Head of caudate nucleus (tissue), 42 donors: ENCODE measurements at places on chromosomes 3 and 15.

GRCh38 chr15:57735431-57735830, 28.9 kb downstream of the POLR2M start:
- no peak for DNase-seq

GRCh38 chr3:126452213-126452612, 23.5 kb downstream of the ZXDC start:
- peak; percentile 33 for DNase-seq

DNA sequence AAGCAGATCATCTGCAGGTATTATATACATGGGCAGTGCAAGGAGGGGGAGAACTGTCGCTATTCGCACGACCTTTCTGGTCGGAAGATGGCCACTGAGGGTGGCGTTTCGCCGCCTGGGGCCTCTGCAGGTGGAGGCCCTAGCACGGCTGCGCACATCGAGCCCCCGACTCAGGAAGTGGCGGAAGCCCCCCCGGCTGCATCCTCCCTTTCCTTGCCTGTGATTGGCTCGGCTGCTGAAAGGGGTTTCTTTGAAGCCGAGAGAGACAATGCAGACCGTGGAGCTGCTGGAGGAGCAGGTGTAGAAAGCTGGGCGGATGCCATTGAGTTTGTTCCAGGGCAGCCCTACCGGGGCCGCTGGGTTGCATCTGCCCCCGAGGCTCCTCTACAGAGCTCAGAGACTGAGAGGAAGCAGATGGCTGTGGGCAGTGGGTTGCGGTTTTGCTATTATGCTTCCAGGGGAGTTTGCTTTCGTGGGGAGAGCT, 639 bp downstream of the MKRN3 start:
- DNase-seq, result peak; percentile 54

- no peak for DNase-seq
These were observed 309.8 kb downstream of the GBE1 start for GRCh38 chr3:81451611-81452010.

GRCh38 chr15:101393172-101393571, 96.3 kb downstream of the PCSK6 start:
- no peak for DNase-seq

- no peak for DNase-seq
These were observed 298.3 kb downstream of the SHQ1 start for GRCh38 chr3:72549761-72550581.

DNA sequence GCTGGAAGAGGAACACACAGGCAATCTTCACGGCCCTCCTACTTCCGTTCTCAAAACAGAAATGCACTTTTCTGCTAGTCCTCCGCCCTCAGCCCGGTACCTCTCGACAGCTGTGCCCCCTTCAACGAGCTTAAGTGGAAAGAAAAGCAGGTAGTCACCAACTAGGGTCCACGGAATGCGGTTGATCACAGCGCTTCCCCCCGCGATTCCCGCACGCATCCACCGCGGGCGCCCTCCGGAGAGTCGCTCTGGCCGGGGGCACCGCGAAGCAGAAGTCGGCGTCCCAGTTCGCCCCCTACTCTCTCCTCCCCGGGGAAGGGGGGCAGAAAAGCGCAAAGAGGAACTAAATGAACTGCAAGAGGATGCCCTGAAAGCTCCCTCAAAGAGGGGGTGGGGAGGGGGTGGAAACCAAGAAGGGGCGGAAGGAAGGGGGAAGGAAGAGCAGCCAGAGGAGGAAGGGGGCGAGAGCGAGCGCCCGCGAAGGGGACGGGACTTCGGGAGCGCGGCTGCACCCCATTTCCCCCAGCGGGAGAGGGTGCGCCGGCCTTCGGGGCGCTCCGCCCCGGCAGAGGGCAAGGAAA, 738 bp downstream of the ACAP2 start:
- DNase-seq, result peak; percentile 30

- DNase-seq, result peak; percentile 51
These were observed 111.7 kb downstream of the NUP210 start for GRCh38 chr3:13308380-13308801.

GRCh38 chr3:139721370-139721769, 43.6 kb upstream of the NMNAT3 start:
- no peak for DNase-seq

GRCh38 chr3:138824114-138824506, 10.6 kb downstream of the PIK3CB start:
- DNase-seq, result no peak

GRCh38 chr15:70320482-70320881, 222.8 kb upstream of the TLE3 start:
- no peak for DNase-seq
